SIG-M5 (cell line): ENCODE measurements at places on chromosomes 16 and 17.

DNA sequence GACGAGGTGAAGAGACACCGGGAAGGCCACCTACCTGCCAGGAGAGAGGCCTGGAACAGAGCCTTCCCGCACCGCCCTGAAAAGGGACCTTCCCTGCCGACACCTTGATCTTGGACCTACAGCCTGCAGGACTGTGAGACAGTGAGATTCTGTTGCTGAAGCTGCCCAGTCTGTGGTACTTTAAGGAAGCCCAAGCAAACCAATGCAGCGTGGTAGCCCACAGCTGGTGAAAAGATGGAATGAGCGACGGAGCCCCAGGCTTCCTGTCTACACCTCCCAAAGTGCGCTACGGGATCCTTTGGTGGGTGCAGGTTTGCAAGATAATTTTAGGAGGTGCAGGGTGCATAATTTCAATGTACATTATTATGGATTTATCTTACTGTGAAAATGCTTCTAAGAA, 33.9 kb downstream of the TNFRSF13B start:
- DNase-seq = no peak

GRCh38 chr16:81567087-81567486, 122.5 kb downstream of the CMIP start:
- DNase-seq = no peak

DNA sequence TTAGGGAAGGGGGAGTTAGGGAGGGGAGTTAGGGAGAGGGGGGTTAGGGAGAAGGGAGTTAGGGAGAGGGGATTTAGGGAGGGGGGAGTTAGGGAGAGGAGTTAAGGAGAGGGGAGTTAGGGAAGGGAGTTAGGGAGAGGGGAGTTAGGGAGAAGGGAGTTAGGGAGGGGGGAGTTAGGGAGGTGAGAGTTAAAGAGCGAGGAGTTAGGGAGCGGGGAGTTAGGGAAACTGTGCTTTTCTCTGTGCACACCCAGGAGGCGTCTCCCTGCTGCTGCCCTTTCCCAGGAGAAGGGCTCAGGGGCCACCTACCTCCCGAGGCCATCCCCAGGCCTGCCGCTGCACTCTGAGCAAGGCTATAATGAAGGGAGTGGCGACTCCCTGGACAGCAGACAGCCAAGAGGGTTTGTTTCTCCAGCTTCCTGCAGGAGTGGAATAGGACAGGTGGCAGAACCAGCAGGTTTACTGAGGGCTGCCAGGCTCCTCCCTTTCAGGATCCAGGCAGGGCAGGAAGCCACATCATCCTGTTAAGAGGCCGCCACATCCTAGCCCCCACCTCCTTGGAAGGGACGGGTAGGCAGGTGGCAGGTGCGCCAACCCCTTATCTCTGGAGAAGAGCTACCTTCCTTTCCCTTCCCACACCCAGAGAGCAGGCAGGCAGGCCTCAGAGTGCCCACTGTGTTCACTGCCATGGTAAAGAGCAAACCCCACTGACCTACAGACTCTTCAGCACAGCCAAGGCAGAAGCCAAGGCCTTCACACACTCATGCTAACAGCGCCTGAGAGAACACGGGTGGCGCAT, 4.3 kb downstream of the CANT1 start:
- no peak for DNase-seq

- DNase-seq = no peak
These were observed 5.6 kb downstream of the DUXB start for GRCh38 chr16:75695708-75696107.

DNA sequence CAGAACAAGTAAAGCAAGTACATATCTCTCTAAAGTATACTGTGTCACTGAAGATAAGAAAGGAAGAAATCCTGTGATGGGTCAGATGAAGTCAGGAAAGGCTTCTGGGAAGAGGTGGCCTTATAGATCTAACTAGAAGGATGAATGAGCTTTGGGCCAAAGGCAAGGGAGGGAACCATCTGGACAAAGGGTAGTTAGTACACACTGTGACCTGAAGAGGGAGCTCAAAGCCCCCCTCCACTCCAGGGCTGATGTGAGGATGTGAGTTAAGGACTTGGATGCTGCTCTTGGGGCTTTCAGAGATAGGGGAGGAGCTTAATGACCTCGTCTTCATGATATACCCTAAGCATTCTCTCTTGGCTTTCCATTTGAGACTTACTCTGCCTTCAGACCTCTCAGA, 185.3 kb upstream of the CACNG3 start:
- DNase-seq = no peak
